ENCODE measurements at places on chromosomes 7 and 10. TPM values are rescaled to one million over a fixed set of nuclear protein-coding genes. Genes with fewer than 3 reads are reported as not detected.

DNA sequence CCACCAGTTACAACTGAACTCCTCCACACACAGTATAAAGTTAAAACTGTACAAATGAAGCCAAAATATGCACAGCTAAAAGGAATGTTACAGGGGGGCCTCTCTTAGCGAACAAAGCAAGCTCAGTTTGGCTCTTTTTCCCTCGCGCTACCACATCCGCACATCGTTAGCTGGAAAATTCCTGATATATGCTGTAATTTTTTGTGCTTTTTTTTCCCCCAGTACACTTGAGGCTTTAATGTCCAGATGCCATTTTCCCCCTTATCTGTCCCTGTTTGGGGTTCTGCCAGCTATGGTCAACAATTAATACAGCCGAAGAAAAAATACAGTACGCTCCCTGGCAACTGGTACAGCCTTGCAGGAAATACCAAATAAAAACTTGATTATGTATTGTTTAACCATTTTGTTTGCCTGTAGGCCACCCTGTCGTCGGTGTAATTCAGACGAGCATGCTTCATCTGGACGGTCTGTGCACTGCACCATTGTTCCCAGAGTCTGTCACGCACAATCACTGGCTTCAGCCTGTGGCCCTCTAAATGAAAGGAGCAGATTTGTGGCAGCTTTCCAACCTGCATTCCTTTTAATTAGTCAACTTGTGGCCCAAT lies 108.1 kb upstream of the FAM133B start:
- no peak overlapping the region for H3K27ac ChIP-seq
- DNase-seq = no peak
- peaks cover 19% of the 10 kb centered on the region for H3K4me1 ChIP-seq
- H3K36me3 ChIP-seq = peaks cover 28% of the 10 kb centered on the region

DNA sequence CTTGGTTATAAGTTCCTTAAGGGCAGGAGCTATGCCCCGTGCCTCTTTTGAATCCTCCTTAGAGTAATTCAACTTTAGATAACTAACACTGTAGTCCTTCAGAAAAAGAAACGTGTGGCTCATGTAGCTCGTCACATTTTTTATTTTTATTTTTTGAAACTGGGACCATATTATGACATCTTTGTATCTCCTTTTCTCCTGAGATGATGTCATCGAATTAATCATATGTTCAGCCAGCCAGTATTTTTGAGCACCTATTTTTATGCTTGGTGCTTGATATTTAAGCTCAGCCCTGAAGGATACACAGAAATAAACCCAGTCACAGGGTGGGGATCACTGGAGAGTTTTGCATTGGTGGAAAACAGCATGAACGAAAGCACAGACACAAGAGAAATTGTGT lies 22.6 kb upstream of the CELF2 start:
- H3K4me3 ChIP-seq = no peak overlapping the region
- no peaks in the 10 kb centered on the region for H3K4me1 ChIP-seq
- DNase-seq = no peak
- H3K27me3 ChIP-seq = peaks cover 29% of the 10 kb centered on the region

DNA sequence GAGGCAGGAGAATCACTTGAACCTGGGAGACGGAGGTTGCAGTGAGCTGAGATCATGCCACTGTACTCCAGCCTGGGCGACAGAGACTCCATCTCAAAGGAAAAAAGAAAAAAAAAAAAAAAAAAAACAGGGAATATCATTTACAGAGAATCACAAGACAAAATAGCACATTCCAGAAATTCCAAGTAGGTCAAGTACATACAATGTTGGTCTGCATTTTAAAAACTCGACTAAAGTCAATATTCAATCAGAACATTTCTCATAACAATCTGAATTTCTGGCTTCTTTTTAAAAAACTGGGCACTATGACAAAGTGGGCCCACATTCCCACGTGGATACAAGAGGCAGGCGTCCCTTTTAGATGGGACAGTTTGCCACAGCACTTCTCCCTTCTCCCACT lies 12.8 kb downstream of the ZC3HAV1L start:
- no peak for DNase-seq
- H3K27me3 ChIP-seq = no peaks in the 10 kb centered on the region
- no peak overlapping the region for H3K4me3 ChIP-seq
- no peak overlapping the region for H3K27ac ChIP-seq
- H3K4me1 ChIP-seq = no peaks in the 10 kb centered on the region

DNA sequence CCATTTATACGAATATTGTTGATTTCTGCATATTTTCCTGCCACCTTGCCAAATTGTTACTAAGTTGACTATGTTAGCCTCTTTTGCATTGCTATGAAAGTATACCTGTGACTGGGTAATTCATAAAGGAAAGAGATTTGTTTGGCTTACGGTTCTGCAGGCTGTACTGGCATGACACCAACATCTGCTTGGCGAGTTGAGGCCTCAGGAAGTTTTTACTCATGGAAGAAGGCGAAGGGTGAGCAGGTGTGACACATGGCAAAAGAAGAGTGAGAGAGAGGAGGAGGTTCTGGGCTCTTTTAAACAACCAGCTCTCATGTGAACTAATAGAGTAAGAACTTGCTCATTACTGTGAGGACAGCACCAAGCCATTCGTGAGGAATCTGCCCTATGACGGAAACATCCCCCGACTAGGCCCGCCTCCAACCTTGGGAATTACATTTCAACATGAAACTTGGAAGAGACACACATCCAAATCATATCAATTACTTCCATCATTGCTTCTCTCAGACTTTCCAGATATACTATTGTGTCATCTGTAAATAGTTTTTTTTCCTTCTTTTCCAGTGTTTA lies 8.4 kb downstream of the RALA start:
- peaks cover 71% of the 10 kb centered on the region for H3K4me1 ChIP-seq
- peak overlapping the region; percentile 43 for H3K27ac ChIP-seq
- DNase-seq = no peak
- no peaks in the 10 kb centered on the region for H3K27me3 ChIP-seq
- H3K4me3 ChIP-seq = no peak overlapping the region

The BLNK gene
- 1.3 TPM for total RNA-seq
